ENCODE measurements at places on chromosomes 6 and 20. TPM values are rescaled to one million over a fixed set of nuclear protein-coding genes. Genes with fewer than 3 reads are reported as not detected.

GRCh38 chr6:17983730-17984129 lies 3.7 kb downstream of the KIF13A start:
- no peak for DNase-seq

MDFI gene
- total RNA-seq, result 27.2 TPM

GRCh38 chr20:34708621-34709043 lies 4.5 kb downstream of the TP53INP2 start:
- DNase-seq, result no peak

BEND3 gene
- 2.4 TPM for total RNA-seq

DNA sequence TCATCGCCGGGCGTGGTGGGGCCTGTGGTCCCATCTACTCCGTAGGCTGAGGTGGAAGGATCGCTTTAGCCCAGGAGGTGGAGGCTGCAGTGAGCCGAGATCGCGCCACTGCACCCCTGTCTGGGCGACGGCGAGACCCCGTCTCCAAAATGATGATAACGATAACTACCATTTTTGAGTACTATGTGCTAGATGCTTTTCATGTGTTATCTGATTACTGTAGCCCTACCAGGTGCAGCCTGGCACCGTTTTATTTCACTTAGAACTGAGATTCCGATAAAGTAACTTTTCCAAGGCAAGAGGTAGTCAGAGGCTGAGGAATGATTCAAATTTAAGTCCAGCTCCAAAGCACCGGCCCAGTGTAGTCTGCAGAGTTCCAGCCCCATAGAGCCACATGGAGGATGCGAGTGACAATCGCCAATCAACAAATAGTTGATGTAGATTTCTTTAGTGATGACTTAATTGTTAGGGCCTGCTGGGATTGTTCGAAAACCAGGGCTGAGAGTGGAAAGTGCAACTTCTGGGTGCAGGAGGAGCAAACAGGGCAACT lies 727 bp downstream of the ERMARD start:
- no peak for DNase-seq
